ENCODE measurements at places on chromosomes 5 and 9. TPM values are rescaled to one million over a fixed set of nuclear protein-coding genes. Genes with fewer than 3 reads are reported as not detected.

The SLC1A3 gene
- total RNA-seq: 14.7 TPM

The CPEB4 gene
- total RNA-seq: 38.5 TPM

- no peak for ATAC-seq
These were observed 250.1 kb upstream of the SGCD start for GRCh38 chr5:156076912-156077311.

DNA sequence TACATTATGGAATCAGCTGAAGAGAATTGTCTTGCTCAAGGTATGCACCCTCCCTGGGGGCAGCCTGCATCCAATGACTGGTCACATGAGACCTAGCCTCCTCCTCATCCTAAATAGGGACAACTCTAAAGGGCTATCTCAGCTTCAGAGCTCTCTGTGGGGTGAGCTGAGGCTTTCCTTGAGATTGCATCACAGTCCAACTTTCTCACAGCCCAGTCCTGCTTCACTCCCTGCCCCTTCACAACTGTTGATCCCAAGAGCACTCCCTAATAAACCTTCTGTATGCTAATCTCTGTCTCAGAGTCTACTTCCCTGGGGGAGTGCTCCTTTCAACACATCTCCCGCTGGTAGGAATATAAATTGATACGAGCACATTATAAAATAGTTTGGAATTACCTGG is 44.1 kb upstream of the ERBIN start:
- no peak for ATAC-seq

All from esophagus mucosa (tissue), 1 donor.